ENCODE measurements at places on chromosomes 16 and 17.

DNA sequence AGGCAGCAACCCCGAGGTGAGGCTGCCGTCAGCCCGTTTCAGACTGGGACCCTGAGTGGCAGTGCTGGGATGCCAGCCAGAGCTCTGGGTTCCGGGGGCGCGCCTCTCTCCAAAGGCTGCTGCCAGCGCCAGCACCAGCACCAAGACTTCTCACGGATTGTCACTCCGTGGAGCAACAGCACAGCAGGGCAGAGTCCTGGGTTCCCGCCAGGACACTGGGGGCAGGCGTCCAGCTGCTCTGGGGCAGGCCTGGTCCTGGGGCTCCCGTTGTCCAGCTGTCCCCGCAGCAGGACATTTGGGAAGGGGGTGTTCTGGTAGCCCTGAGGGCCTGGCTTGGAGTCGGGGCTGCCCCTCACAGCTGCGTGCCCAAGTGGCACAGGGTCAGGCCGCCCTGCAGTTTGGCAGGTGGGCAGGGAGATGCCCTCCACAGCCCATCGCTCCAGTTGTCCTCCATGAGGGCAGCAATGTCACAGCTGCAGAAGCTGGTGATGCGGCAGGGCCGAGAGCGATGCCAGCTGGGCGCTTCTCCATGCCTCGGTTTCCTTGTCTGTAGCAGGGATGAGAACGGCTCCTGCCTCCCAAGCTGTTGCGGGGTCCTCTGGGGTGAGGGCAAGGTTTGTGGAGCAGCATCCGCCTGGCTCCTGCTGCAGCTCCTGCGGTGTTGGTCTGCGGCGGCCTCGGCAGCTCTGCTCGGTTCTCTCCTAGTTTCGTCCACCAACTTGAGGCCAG lies 137.3 kb upstream of the CIBAR2 start:
- DNase-seq, result no peak

- DNase-seq, result no peak
Observed at GRCh38 chr16:3578121-3578520, 918 bp upstream of the NLRC3 start.

- no peak for DNase-seq
Observed at GRCh38 chr17:46795379-46795952, 23.0 kb downstream of the WNT3 start.

DNA sequence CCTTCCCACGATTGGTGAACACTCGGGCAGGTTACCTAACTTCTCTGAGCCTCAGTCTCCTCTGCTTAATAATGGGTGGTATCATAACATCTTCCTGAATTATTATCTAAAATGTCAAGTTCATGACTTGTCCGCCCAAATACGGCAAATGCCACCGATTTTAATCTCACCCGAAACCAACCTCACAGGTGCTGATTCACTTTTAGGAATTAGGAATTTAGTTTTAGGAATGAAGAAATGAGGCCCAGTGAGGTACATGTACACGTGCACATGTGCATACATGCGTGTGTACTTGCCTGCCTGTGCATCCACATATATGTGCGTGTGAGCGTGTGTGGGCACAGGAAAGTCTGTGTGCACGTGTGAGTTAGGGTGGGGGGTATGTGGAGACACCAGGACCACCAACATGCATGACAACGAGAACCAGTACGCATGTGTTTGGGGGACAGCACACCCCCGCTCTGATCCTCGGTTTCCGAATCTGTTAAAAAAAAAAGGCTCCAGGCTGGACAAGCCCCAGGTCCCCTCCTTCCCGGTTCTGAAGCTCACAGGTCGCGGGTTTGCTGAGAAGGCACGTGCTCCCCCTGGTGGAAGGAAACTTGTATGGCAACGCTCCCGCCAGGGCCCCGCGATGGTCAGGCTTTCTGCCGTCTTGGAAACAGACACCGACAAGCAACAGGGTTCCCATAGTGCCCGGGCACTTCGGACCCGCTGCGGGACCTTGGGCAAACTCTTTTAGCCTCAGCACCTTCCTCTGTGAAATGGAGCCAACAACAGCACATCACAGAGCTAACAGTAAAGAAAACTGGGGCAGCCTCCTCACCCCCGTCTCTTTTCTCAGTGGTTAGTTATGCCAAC lies 219.2 kb downstream of the RBFOX3 start:
- peak; percentile 26 for DNase-seq

DNA sequence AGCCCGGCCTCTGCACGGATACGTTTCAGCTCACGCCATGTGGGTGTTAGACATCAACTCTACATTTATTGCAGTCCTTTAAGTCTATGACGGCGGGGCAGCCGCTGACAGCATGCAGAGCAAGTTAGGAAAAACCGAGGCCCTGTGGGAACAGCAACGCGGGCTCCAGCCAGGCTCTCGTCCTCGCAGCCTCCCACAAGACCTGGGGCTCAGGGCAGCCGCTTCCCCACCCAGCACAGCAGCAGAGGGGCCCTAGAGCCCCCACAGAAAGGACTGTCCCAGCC lies 3.7 kb upstream of the MRPS34 start:
- no peak for DNase-seq

DNA sequence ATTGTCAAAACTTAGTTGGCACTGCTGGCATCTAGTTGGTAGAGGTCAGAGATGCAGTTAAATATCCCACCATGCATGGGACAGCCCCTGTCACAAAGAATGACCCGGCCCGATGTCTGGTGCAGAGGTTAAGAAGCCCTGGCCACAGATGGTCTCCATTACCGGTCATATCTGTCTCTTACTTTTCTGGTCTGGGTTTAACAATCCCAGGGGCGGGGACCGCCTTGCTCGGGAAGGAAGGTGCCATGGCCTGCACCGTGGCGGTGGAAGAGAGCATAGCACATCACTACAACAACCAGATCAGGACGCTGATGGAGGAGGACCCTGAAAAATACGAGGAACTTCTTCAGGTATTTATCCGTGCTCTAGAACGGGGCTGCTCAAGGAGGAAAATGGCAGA lies 8.1 kb downstream of the COQ7 start:
- DNase-seq, result no peak

- DNase-seq, result no peak
Observed at GRCh38 chr16:19645557-19645981, 72.5 kb downstream of the KNOP1 start.

DNA sequence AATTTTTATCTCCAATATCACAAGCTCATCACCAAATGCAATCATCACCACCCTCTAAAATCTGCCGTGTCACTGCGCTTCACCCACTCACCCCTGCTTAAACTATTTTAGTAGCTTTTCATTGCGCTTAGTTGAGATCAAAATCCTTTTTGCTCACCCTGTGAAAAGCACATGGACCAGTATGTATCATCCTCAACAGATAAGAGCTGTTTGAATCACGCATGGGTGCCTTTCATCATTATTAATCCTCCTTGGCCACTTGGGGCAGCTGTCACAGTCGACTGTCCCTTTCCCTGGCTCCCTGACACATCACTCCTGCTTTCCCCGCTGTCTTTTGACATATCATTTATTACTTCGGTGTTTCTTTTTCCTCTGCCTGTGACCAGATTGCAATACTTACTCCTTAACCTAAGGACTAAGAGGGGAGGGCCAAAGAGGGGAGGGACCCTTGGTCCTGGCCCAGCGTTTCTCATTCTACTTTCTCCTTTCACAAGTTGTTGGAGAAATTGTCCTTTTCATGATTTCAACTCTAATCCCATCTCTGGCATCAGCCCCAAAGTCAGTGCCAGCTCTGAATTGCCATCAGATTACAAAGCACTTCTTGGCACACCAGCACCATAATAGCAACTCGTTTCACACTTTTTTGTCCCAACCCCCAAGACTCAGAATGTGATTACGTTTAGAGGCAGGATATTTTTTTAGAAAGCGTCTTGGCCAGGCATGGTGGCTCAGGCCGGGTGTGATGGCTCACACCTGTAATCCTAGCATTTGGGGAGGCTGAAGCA lies 8.6 kb upstream of the KDM6B start:
- DNase-seq, result no peak

DNA sequence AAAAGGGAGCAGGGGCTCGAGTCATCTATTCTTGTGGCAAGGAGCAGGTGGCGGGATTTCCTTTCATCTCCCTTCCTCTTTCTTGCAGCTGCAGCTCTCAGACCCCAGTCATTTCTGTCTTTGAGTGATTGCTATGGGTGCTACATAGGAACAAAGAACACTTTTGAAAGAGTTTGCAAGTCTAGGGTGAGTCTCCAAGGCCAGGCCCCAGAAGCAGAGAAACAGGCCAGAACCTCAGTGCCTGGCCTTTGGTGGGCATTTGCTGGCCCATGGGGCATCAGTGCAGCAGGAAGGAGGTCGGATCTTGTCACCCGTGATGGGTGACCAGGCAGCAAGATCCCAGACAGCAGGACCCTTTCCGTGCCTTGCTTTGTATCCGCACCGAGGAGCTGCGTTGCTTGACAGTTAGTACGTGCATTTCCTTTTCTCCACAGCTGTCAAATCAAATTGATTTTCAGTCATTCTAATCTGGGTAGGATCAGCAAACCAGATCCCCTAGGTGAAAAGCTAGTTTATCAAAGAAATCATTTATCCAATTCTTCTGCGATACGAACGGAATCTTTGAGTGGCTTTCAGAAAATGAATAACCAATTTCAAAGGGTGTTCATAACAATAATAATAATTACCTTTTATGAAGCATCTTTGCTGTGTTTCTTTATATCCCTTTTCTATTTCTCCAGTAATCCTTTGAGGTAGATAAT lies 244.6 kb upstream of the MAF start:
- DNase-seq, result no peak

DNA sequence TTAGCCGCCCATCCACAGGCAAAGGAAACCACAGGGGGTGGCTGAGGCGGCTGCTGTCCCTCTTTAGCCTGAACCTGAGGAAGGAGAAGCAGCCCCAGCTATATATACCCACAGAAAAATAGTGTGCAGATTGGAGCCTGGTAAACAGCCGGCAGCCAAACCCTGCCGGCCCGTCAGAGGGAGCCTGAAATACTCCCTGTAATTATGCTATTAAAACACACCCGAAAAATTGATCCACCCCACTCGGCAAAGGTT lies 6.8 kb downstream of the PIEZO1 start:
- no peak for DNase-seq

DNA sequence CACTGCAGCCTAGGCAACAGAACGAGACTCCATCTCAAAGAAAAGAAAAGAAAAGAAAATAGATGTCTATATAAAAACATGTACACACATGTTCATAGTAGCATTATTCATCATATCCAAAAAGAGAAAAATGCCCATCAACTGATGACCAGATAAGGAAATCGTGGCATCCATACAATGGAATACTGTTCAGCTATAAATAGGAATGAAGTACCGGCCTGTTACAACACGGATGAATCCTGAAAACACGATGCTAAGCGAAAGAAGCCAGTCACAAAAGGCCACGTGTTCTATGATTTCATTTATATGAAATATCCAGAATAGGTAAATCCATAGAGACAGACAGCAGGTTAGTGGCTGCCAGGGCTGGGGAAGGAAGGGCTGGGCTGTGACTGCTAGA lies 65.8 kb downstream of the TBC1D16 start:
- DNase-seq, result no peak

- DNase-seq, result no peak
Observed at GRCh38 chr17:15012351-15012980, 252.7 kb downstream of the PMP22 start.

DNA sequence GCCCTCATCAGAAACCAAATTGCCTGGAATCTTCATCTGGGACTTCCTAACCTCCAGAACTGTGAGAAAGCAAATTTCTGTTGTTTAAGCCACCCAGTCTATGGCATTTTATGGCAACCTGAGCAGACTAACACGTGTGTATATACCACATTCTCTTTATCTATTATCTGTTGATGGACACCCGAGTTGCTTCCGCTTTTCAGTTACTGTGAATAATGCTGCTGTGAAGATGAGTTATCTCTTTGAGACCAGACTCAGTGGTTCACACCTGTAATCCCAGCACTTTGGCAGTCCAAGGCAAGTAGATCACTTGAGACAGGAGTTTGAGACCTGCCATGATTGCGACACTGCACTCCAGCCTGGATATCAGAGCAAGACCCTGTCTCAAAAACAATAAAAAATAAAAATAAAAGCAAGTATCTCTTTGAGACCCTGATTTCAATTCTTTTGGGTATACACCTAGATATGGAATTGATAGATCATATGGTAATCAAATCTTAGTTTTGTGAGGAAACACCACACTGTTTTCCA lies 27.2 kb upstream of the CNEP1R1 start:
- DNase-seq, result no peak

DNA sequence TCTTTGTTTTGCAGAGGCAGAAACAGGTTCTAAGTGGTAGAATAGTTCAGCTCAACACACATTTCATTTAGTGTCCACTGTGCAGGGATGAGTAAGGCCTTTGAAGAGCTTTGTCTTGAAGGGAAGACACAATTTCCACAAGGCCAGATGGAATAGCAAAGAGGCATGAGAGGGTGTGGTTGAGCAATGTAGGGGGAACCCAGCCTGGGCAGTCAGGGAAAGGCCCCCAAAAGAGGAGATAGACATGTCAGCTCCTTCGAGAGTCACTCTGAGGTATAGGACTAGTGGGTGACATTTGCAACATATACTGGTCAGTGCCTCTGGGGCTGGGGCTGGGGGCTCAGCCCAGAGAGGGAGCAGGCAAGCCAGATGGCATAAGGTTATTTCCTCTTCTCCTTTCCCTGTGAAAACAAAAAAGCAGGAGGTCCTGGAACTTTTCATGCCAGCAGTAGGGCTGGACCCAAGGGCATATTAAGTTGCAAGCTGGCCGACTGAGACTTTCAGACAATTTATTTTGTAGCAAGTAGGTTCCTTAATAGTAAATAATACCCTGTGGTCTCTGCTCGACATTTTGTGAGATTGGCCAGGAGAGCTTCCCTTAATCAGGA lies 7.1 kb downstream of the ALKBH5 start:
- no peak for DNase-seq

GRCh38 chr16:35574011-35574410 lies 2114.6 kb downstream of the TP53TG3F start:
- no peak for DNase-seq

DNA sequence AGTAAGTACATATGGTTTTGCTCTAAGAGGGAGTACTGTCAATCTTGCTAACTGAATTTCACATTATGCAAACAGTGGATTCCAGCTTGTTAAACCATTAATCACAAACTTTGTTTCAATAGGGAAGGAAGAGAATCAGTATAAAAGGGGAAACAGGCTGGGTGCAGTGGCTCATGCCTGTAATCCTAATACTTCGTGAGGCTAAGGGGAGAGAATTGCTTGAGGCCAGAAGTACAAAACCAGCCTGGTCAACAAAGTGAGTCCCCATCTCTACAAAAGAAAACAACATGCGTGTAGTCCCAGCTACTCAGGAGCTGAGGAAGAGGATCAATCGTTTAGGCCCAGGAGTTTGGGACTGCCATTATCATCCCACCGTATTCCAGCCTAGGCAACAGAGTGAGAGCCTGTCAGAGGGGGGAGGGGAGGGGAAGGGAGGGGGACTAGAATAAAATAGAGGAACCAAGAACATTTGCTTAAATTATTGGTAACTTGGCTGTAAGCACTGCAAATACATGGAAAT lies 65.7 kb downstream of the FBXL20 start:
- DNase-seq, result no peak

- no peak for DNase-seq
Observed at GRCh38 chr16:89600427-89600826, 13.0 kb upstream of the DPEP1 start.

- DNase-seq, result no peak
Observed at GRCh38 chr17:38578229-38579082, 27.3 kb downstream of the SRCIN1 start.

DNA sequence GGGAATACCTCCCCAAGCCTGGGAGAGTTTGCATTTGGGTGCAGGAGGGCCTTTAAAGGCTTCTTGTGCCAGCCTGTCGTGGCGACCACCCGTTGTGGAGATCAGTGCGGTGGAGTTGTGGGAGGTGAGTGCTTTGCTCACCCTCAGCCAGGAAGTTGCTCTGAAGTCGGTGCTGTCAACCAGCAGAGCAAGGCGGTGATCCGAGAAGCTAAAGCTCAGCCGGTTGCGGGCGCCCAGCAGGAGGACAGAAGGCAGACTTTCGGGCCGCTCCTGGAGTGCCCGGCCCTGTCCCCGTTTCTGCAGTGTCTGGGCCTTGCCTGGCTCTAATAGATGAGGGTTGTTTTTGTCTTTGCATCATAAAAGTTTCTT lies 1.4 kb downstream of the UBE2I start:
- no peak for DNase-seq

All from AG04450 (cell line).